ENCODE measurements at places on chromosomes 4 and X.

GRCh38 chr4:157992038-157992705, 180.7 kb downstream of the GASK1B start:
- DNase-seq: peak; percentile 54

- DNase-seq: no peak
These were observed 77.9 kb downstream of the HPGD start for GRCh38 chr4:174444390-174444789.

DNA sequence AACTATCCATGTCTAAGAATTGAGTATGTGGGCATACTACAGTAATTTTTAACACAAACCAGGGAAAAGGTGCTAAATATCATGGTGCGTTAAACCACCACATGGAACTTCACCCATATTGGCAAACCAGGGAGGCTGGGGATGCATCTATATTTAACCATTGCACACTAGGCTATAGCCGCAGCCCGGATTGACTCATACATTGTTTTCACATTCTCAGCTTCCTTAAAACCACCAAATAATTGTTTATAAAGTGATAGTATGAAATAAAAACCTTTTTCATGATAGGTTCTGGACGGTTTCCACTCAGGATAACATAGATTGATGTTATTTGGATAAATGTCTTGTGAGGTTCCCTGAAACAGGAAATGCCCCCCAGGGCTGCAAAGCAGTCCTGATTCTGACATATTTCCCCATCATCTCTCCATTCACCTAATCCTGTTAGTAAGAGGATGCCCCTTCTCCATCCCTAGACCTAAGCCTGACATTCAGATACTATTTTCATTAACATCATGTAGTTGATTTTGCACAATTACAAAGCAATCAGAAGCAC, 7.9 kb downstream of the COL25A1 start:
- DNase-seq: no peak

- no peak for DNase-seq
These were observed 22.6 kb downstream of the RELL1 start for GRCh38 chr4:37663552-37663951.

- DNase-seq: no peak
These were observed 1.4 kb downstream of the VEGFD start for GRCh38 chrX:15382813-15383212.

GRCh38 chrX:8907688-8908087, 106.5 kb upstream of the FAM9A start:
- no peak for DNase-seq

DNA sequence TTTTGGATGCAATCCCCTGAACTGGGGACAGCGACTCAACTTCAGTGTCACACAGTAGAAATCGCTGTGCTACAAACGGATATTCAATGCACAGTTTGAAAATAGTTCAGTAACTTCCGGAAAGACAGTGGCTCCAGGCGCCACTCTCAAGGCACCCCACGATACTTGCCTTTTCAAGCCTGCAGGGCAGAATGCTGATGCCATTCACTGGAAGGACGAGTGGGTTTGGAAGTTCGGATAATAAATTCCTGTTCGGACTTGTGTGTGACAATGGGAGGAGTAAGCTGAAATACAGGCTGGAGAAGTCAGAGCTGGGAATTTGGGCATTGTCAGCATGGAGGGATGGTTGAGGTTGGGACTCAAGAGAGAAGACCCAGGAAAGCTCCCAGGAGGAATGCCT, 64.3 kb upstream of the HELT start:
- DNase-seq: no peak

DNA sequence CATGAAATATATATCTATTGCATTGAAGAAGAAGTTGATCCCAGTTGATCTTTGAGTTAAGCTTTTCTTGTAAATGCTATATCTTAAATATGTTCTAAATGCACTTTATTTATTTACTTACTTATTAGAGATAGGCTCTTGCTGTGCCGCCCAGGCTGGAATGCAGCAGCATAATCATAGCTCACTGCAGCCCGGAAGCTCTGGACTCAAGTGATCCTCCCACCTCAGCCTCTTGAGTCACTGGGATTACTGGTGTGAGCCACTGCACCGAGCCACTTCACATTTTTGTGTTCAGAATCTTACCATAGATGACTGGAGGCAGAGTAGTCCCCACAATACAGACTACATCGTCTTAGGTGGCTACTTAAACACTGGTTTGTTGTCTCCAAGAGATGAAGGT, 324.3 kb upstream of the SLIT2 start:
- no peak for DNase-seq

DNA sequence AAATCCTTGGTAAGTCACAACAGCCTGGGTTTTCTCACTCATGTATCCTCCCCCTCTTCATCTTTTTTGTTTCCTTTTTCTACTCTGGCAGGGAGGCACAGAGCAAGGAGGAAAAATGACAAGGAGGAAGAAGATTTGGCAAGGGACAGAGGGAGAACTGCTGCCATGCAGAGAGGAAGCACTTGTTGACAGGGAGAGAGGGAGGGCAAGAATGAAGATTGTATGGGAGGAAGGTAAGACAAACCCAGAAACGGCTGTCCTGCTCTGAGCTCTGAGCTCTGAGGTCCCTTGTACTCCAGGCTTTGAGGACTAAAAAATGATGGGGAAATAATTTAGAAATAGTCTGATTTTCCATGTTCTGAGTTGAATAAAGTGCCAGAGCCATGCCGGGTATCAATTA, 123.9 kb downstream of the DCHS2 start:
- DNase-seq: no peak

GRCh38 chrX:118528071-118528737, 32.6 kb downstream of the DOCK11 start:
- DNase-seq: peak; percentile 36

DNA sequence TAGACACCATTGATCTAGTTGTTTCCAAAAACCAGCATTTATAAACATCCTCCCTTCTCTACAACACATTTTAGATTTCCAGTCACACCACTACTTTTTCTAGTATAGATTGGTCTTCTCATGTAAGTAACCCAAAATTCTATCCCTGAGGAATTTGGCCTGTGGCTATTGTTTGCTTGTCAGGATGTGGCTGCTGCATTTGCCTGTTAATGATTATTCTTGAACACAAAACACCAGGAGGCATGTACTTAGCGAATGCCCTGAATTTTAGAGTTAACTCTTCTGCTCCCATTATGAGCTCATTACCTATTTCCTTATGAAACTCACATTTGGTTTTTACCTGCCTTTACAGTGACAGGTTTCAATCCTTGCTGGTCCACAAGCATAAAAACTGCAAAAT, 102.0 kb upstream of the FSTL5 start:
- no peak for DNase-seq

DNA sequence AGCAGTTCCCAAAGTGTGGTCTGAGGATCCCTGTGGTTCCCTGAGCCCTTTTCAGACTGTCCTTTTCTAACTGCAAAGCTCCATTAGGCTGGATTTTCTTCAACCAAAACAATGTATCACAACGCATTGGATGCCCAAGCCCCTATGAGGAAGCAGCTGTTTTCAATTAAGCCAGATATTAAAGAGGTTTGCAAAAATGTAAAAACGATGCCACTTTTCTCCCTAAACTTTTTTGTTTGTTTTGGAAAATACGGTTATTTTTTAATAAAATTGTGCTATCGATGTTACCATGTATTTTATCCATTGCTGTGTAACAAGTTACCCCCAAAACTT, 170.4 kb upstream of the BCOR start:
- no peak for DNase-seq

GRCh38 chr4:6453688-6453990, 18.8 kb downstream of the PPP2R2C start:
- no peak for DNase-seq

DNA sequence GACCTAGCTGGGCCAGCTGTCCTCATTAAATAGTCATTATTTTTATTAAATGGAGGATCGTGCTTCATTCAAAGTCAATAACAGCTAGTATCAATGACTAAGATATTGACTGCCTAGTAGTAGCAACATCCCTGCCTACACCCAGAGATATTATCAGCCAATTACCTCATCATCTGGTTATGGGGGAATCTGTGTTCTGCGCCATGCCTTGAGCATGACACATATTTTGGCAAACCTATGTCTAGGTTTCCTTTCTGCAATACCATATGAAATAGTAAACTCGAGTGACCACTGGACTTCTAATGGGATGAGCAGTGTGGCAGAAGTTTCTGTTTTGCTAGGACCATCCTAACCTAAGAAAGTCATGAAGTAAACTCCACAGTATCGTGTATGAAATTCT, 50.0 kb upstream of the AADAT start:
- no peak for DNase-seq

- no peak for DNase-seq
These were observed 23.7 kb upstream of the UNC5C start for GRCh38 chr4:95572304-95572991.

DNA sequence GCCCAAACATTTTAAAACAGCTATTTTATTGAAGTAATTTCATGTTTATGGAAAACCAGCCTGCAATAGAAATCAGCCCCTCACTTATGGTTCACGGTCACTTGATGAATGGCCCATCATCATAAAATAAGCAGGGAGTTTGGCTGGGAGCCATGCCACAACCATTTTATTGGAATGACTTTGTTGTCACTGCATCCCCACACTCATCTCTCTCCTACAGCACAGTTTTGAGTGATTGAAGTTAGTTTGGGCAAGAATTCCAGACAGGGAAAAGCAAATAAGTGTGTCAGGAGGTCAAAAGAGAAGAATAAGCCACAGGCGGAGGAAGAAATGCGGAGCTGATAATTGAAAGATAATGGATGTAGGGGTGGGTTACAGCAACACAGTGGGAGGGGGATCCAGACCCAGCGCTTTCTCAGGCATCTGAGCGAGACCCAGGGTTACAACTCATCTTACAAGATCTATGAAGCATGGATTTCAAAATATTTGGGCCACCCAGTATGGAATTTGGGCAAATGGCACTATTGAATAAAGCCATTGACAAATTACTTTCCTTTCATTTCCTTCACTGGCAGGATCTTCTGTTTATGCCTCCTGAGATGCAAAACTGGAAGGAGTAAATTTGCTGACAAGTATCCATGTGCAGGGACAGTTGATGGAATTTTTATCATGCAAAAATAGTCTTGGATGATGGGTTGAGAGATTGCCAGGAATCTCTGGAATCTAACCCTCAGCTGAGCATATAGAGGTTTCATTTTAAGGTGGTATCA, 100.8 kb downstream of the SHROOM3 start:
- no peak for DNase-seq

GRCh38 chr4:165359506-165359905, 19.3 kb upstream of the CPE start:
- DNase-seq: no peak

DNA sequence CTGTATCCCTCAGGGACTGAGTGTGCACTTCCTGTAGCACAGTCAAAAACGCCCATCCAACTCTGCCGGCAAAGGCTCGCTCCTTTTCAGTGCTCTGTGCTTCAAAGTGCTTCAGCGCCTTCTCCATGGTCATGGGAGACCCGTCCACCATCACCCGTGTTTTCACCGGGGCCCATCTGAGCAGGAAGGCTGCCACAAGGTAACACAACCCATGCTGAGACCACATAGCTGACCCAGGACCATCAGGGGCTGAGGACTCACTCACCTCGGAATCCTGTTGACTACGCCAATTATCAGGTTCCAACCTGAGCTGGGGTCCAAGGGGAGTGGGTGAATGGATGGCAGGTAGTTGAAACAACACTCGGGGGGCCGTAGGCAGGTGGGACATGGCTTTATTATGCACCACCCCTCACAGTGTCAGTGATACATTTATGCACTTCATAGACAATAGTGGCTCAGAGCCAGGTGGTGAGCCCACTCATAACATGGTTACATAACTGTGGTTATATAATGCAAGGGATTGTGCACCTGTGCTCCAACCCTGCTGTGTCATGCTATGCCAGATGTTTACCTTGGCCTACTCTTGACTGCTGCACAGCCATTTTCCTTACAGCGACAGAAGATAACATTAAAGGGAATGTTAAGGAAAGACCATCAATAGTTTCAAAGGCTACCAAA, 227.8 kb downstream of the ADGRL3 start:
- no peak for DNase-seq

- DNase-seq: no peak
These were observed 33.6 kb upstream of the JADE1 start for GRCh38 chr4:128775916-128776315.

- no peak for DNase-seq
These were observed 490.2 kb downstream of the RAB28 start for GRCh38 chr4:12993923-12994322.

GRCh38 chr4:99677161-99677560, 19.5 kb upstream of the C4orf54 start:
- no peak for DNase-seq

GRCh38 chr4:127648061-127648460, 15.3 kb downstream of the INTU start:
- DNase-seq: no peak

GRCh38 chrX:49287665-49288064, 15.8 kb upstream of the GAGE10 start:
- DNase-seq: no peak

- no peak for DNase-seq
These were observed 174.5 kb upstream of the MAOA start for GRCh38 chrX:43481576-43481975.

- no peak for DNase-seq
These were observed 411.4 kb downstream of the GPAT3 start for GRCh38 chr4:83947125-83947829.

- no peak for DNase-seq
These were observed 16.6 kb downstream of the BMP15 start for GRCh38 chrX:50927127-50927526.

- DNase-seq: no peak
These were observed 2.7 kb downstream of the PTPN13 start for GRCh38 chr4:86596807-86597206.

- DNase-seq: no peak
These were observed 244.6 kb upstream of the TENM3 start for GRCh38 chr4:181998398-181999295.

DNA sequence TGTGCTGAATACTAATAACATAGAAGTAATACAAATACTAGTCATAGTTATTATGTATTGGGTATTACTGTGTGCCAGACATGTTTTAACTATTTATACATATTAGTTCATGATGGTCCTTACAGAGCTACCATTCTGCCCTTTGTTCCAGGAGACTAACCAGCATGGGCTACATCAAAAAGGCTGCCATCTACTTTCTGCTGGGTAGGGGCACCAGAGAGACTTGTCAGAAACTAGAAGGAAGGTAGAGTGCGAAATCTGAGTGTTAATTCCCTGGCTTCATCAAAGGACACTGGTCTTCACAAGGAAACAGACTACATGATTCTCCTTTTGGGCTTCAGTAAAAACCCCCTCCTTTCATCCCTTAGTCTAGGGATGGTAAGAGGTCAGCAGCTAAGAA, 347.8 kb downstream of the GBA3 start:
- DNase-seq: no peak

DNA sequence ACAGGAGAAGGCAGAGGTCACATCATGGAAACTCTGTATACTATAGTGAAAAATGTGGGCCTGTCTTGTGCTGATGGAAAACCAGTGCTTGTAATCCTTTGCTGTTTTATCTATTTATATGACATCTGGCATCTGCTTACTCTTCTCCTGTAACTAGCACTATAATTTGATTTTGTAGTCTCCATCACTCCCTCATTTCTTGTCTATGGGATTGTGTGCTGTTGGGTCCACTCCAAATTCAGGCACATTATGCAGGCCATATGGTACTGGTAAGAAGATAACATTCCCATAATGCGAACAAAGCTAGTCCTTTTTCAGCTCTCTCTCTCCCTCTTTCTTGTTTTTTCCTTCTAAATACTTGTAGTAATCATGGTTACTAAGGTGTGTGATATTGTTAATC, 581.2 kb upstream of the IGFBP7 start:
- DNase-seq: no peak

GRCh38 chr4:175277816-175278215, 359.7 kb downstream of the ADAM29 start:
- DNase-seq: no peak

- DNase-seq: no peak
These were observed 605.1 kb downstream of the PCDH18 start for GRCh38 chr4:136927172-136927571.

GRCh38 chrX:13750204-13750603, 15.7 kb downstream of the OFD1 start:
- DNase-seq: peak; percentile 66

All from CD4-positive, alpha-beta T cell treated with Interferon alpha-2 for 1 hour (primary cell).